ENCODE measurements at places on chromosomes 13 and 19.
A peak's percentile ranks its signal among the peaks of the same experiment; 100 is the strongest.

DNA sequence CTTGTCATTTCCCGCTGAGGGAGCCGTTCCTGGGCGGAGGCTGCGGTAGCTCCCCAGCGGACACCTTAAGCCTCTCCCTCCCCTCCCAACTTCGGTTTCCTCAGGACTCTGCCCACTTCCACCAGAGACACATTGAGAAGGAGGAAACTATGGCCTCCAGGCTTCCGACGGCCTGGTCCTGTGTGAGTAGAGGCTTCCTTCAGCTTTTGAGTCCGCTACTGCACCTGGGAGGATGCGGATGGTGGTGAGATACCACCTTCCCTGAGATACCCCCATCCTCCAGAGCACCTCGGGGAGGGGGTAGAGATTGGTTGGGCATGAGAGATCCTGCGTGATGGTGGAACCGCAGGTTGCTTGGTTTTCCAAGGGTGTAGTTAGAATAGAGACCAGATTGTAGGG is 955 bp downstream of the ZNF274 start:
- no peak for DNase-seq

DNA sequence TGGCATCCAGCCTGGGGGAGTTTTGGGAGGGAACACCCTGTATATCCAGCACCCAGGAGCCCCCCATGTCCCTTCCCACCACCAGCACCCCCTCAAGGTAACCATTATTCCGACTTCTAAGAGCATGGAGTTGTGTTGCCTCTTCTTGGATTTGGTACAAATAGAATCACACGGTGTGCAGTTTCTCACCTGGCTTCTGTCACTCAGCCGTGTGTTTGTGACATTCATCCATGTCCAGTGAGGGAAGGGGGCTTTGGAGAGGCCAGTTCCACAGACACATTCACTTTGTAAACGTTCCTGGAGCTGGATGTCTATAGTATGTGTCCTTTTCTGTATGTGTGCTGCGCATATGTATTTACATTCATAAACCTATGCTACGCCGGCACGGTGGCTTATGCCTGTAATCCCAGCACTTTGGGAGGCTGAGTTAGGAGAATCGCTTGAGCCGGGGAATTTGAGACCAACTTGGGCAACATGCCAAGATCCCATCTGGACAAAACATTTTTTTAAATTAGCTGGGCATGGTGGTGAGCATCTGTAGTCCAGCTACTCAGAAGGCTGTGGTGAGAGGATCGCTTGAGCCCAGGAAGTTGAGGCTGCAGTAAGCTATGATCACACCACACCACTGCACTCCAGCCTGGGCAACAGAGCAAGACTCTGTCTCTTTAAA is 36.6 kb downstream of the MYH14 start:
- no peak for DNase-seq

DNA sequence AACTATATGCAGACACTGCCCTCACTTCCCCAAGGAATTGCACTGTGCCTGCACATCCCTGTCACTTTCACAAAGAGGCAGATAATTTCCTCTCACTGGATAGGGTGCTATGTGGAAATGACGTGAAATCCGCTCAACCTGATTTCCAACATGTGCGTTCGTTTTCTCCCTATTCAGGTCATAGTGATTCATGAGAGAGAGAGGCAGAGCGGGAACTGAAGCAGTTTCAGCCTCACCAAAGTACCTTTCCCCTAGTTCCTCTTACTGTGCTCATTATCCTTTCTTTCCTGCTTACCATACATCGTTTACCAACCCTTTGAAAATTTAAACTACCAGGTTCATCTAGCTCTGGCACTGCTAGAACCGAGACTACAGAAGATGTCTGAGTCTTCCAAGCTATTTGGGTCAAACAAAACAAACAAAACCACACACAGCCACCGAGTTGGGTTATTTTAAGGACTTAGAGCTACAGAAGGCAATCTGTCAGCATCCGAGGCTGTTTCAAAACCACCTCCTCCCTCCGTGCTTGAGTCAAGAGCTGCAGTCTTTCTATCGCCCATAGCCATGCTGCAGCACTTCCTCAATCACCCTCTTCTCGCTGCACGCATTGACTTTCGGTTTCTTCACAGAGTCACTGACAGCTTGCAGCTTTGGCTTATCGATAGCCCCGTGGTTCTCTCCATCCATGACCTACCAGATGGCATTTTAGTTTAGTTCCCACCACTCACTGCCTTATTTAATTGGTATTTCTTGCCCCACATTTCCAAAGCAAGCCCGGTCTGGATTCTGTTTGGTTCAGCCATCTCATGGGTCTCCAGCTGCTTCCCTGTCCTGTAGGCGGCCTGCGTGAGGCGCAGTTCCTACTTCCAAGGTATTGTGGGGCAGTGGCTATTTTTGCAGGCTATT is 1395.8 kb downstream of the EFNB2 start:
- DNase-seq: peak; percentile 45

DNA sequence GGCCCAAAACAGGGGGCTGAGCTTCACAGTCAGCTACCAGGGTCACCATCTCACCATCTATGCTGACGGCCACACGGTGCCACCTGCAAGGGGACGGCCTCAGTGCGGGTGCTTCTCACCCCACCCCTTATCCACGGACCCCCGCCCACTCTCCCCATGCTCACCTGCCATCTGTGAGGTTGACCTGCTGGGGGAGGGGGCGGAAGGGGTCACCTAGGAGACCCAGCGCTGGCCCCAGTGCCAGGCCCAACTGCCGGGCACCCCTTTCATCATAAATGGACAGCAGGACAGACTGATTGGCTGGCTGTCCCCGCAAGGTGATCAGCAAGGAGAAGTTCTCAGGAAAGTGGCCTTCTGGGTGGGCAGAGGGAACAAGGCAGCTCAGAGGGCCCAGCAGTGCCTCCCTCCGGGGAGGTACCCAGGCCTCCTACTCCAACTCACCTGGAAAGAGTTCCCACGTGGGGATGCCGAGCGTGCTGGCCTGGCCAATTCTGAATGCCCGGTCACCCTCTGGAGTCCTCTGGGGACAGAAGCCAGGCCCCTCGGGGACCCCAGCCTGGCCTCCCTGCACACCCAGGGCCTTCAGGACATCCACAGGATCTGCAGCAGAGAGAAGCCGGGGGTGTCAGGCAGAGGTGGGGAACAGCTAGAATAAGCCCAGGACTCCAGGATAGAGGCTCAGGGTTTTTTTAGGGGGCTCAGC is 4.5 kb downstream of the COL5A3 start:
- no peak for DNase-seq

DNA sequence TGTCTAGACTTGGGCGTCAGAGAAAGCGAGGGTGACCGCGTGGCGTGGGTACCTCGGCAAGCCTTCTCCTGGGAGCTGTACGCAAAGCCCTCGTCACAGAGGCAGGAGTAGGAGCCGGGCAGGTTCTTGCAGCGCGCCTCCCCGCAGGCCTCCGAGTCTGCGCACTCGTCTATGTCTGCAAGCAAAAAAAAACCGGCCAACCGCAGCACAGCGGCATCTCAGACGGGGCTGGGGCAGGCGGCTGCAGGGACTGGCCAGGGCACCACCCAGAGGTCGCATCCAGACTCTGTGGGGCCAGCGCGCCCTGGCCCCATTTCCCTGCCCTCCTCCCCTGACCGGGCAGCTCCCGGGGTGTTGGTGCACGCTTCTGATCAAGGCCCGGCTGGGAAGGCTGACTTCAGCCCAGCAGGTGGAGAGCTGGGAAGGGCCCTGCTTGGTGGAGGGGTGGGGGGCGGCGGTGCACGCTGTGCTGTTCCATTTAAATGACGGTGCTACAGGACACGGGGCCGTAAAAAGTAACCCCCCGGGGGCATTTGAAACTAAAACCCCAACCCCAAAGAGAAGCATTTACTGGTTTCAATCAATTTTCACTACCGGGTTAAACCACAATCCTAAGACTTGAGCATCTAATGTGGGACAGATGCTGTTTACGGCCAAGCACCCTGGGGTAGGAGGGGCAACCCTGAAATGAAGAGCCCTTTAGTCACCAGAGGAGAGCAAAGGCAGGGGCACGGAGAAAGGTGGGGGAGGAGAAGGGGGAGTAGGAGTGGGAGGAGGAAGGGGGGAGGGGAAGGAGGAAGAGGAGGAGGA is 28.2 kb downstream of the GAS6 start:
- DNase-seq: peak; percentile 51

- no peak for DNase-seq
These were observed 36.0 kb upstream of the UBL3 start for GRCh38 chr13:29886446-29886845.

DNA sequence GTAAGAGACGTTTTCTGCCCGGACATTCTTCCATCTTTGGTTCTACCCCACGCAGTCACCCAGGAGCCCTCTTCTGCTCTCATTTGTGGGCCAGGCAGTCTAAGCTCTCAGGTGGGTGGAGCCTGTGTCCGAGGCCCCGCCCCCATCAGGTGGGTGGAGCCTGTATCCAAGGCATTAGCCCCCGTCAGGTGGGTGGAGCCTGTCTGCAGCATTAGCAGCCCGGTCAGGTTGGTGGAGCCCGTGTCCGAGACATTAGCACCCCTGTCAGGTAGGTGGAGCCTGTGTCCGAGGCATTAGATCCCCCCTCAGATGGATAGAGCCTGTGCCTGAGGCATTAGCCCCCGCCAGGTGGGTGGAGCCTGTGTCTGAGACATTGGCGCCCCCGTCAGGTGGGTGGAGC is 45.5 kb upstream of the C13orf46 start:
- no peak for DNase-seq

- no peak for DNase-seq
These were observed 60.8 kb downstream of the F2RL3 start for GRCh38 chr19:16949496-16950023.

GRCh38 chr13:54647275-54647674 is 1618.7 kb downstream of the OLFM4 start:
- no peak for DNase-seq

- no peak for DNase-seq
These were observed 149.8 kb downstream of the ZNF536 start for GRCh38 chr19:30521937-30522336.
